Stimulated activated CD8-positive, alpha-beta memory T cell treated with anti-CD3 and anti-CD28 coated beads, Interleukin-2, amount 100 ng/mL, for 1 hour (primary cell): ENCODE measurements at places on chromosomes 12 and 14.

GRCh38 chr12:41724216-41724615, 420.5 kb downstream of the GXYLT1 start:
- no peak for DNase-seq

- DNase-seq = no peak
Observed at GRCh38 chr12:110354172-110354780, 49.2 kb downstream of the ANAPC7 start.

GRCh38 chr14:103624860-103625259, 4.2 kb upstream of the KLC1 start:
- no peak for DNase-seq

GRCh38 chr12:113766131-113766878, 199.8 kb downstream of the RBM19 start:
- DNase-seq = no peak

DNA sequence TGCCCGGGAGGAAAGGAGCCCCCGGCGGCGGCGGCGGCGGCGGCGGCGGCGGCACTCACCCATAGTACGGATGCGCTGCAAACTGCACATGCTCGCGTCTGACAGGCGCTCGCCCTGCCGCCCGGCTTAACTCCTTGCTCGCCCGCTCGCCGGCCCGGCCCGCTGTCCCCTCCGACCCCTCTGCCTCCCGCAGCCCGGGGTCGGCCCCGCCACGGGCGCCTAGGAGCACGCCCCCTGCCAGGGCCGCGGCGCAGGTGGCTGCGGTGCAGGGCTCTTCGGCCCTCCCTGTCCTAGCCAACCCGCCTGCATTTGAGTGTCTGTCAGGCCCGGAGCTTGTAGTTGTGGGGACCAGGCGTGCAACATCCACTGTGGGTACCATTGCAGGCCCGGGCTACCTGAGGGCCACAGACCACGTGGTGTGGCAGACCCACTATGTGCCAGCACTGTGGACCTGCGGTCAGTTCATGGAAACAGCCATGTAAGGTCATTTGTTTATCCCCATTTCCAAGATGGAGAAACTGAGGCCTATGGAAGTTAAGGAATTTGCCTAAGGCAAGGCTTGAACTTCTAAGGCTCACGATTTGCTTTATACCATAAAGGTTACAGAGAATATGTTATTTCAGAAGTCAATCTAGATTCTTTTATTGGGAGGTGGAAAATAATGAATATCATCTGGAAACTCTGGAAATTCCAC, 17.6 kb upstream of the PLEKHH1 start:
- DNase-seq = no peak

- DNase-seq = no peak
Observed at GRCh38 chr12:58071994-58072393, 130.6 kb downstream of the ATP23 start.

DNA sequence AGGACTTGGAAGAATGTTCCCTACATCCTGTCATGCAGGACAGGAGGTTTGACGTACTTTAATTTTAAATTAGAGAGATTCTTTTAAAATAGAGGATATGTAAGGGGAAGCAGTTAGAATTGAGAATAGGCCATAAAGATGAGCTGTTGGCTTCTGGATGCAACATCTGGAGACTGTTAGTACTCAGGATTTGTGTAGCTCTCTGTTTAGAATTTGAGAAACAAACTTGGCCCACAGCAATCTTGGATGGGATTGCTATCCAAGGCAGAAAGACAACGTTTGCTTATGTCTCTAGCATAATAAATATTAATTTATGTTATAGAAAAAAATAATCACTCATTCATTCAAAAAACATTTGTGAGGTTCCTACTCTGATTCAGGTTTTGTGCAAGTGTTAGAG, 398.4 kb upstream of the NOVA1 start:
- no peak for DNase-seq

DNA sequence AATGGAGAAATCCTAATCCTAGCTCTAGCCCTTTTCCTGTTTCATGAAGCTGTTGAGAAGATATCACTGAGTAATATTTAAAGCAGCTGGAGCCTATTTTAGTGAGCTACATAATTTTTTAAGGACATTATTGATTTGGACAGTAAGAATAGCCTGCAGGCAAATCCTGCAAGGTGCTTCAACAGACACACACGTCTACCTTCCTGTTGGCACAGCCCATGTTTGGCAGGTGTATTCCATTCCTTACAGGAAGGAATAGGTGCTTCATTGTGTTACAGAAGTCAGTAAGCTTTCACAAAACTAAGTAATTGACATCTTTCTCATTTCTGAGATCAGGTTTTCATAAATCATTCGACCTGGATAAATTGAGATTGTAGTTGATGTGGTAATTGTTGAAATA, 50.6 kb downstream of the FOXA1 start:
- DNase-seq = no peak

DNA sequence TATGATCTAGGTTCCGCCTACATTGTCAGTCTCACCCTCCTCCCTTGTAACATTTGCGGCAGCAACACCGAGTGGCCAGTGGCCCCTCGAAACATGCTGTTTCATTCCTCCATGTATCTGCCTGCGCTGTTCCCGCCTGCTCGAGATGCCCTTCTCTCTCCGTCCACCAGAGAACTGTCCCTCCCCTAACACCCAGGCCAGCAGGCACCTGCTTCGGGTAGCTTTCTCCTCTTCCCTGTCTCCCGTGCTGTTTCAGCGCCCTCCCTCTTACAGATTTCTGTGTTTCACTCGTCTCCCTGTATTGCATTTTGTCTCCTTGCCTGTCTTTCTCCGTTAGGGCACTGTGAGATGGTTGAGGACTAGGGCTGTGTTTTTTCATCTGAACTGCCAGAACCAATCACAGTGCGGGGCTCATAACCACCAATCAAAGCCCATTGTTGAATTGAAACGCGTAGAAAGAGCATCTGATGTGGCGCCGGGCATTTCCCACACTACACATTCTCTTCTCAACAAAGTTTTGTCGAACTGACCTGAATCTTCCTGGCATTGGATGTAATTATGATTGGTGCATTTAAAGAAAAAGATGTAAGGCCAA, 40.9 kb upstream of the ELK3 start:
- DNase-seq = no peak

DNA sequence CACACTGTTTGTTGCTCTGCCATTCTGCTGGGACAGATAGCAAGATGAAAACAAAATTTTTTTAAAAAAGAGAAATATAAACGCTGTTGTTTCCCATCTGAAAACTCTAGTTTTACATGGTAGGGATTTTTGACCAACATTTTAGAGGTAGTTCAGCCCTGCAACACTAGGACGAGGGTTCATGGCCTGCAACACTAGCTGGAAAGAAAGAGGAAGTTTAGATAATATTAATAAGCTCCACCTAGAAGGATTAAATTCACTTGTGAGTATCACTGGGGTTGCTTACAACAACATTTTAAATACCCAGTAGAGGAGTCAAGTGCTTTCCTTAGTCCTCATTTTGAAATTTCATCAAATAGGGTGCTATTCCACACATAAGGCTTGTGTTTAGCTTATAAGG, 68.2 kb downstream of the SRGAP1 start:
- DNase-seq = no peak

GRCh38 chr12:60144395-60144794, 548.6 kb downstream of the SLC16A7 start:
- DNase-seq = no peak

DNA sequence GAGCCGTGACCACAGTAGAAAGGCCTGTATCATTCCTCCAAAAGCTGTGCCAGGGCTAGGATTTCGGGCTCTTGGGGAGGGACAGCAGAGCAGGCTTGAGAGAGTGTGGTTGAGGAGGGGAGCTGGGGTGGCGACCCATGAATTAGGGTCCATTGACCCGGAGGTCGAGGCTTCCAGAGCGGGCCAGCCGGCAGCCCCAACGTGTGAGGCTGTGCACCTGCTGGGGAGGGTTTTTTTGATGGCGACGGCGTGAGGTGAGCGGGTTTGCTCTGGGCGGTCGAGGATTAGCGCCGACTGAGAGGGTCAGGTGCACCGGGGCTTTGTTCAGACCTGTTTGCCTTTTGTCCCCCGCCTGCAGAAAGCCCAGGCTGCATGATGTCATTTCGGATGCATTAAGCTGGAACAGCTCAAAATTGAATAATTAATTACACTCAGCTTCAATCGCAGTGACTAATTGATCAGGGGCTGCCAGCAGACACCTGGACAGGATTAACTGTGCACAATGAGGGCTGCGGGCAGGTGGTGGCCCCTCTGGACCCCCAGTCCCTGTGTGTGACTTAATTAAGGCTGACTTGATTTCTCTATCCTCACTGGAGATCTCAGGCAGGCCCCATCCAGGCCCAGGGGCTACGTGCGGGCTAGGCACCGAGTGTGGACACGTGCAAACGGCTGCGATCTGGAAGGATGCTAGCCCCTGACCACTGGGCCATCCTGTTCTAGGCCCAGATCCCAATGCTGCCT, 42.1 kb upstream of the MEG3 start:
- no peak for DNase-seq

GRCh38 chr14:100816286-100816949, 9.5 kb upstream of the MEG3 start:
- DNase-seq = no peak

DNA sequence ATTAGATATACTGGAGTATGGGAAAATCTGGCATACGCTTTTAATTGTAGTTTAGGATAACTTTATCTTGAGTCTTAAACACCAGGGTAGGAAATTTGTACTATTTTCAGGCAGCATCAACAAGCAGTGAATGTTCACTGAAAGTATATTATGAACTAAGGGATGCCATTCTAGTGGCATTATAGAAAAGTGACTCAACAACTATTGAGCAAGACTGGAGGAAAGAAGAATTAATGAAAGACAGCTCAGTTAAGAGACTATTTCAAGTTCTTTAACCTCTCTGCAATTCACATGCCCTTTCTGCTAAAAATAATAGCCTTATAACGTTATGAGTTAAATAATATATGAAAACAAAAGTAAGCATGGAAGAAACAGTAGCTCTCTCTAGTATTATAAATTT, 343.1 kb downstream of the FSCB start:
- DNase-seq = no peak

DNA sequence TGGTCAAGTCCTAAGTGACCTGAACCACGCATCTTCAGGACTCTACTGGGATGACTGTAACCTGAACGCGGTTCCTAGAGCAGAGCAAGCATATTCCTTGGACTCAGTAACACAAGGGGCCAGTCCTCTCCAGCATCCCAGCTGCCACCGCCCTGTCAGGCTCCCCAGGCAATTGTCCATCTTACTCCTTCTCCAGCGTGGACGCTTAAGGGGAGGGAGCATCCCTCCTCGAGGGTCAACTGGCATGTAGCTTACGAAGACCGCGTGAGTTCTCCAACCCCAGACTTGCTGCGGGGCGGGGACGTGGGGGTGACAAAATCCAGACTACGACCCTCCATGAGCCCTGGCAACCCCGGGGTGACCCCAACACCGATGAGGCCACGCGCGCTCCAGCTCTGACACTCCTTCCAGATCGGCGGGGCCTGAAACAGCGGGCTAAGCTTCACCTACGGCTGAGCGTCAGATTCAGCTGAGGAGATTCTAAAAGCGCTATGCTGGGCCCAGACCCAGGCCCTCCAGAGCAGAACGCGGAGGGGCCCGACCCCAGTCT, 846 bp upstream of the MTHFD1 start:
- no peak for DNase-seq

- DNase-seq = no peak
Observed at GRCh38 chr12:4025181-4026019, 152.2 kb upstream of the PARP11 start.

GRCh38 chr12:53532021-53532420, 24.7 kb upstream of the NPFF start:
- DNase-seq = no peak

- DNase-seq = no peak
Observed at GRCh38 chr12:64824500-64825142, at the start of gene TBC1D30. Gene TBC1D30 (plus strand): TSS chr12:64824647. CDS start chr12:64824880, 233 bp downstream.

GRCh38 chr14:67077921-67078320, 111.3 kb upstream of the GARIN2 start:
- no peak for DNase-seq

- DNase-seq = no peak
Observed at GRCh38 chr14:104895207-104895785, 29.4 kb upstream of the PLD4 start.

DNA sequence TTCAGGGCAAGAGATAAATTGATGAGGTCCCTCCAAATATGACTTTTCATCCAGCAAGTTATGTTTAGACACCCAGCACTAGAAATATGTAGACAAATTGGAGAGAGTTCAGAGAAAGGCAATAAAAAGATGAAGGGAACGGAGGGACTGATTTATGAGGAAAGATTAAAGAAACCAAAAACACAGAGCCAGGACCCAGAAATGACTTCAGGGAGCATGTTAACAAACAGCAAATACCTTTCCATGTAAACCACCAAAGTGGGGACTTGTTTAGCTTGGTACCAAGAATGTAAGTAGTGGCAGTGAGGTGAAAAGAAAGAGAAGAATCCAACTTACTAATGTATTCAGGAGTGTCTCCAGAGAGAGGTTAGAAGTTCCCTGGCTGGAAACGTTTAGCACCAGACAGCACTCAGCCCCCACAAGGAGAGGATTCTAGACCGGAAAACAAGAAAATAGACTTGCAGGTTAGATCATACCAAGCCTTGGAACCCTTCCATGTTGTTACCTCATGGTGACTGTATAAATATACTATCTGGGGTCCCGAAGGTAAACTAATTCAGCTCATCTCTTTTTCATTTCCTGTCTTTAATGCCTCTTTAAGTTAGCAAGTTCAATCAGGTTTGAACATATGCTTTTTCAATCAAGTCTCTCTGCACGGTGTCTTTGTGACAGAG, 79.2 kb downstream of the TBC1D30 start:
- no peak for DNase-seq

- DNase-seq = no peak
Observed at GRCh38 chr14:55301437-55302121, 30.4 kb downstream of the FBXO34 start.

DNA sequence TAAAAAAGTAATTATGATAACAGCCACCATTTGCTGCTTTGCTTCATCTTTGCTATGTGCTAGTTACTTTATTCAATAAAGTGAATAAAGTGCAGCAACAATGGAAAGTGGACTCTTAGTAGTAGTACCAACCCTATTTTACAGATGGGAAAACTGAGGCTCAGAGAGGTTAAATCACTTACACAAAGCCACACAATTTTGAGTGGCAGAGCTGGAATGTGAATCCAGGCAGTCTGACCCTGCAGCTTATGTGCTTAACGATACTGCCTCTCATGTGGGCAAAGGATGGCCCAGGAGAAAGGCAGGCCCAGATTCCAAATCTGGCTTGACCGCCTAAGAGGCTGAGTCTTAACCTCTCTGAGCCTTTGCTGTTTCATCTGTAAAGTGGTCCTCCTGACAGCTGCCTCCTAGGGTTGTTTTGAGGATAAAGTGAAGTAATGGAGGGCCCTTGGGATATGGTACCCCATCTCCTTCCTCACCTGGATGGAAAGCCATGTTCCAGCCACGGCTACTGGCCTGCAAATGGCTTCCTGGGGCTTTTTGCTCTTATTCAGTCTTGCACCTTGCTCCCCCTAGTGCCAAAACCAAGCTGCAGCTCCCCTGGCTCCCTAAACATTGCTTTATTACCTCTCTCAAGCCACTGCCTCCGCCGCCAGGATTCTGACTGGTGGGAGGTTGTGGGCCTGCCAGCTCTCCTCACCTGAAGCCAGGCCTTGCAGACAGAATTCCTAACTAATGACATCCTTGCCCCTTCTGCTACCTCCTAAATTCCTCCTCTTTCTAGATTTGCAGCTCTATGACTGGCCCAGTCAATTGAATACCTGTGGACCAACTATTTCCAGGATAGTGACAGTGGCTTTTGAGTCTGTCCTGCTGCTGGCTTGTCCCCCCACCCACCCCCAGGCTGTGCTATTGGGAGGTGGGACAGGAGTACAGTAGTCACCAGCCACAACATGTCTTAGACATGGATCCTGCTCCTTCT, 283.3 kb upstream of the PWP1 start:
- DNase-seq = peak; percentile 31

GRCh38 chr14:96243785-96244184, 12.2 kb upstream of the BDKRB1 start:
- DNase-seq = no peak
